HTR-8/SVneo (cell line): ENCODE measurements at places on chromosomes 12 and 14.

- DNase-seq, result no peak
Measured at GRCh38 chr14:61893371-61893940, 131.2 kb downstream of the SNAPC1 start.

- DNase-seq, result no peak
Measured at GRCh38 chr12:95626854-95627253, 75.6 kb upstream of the USP44 start.

DNA sequence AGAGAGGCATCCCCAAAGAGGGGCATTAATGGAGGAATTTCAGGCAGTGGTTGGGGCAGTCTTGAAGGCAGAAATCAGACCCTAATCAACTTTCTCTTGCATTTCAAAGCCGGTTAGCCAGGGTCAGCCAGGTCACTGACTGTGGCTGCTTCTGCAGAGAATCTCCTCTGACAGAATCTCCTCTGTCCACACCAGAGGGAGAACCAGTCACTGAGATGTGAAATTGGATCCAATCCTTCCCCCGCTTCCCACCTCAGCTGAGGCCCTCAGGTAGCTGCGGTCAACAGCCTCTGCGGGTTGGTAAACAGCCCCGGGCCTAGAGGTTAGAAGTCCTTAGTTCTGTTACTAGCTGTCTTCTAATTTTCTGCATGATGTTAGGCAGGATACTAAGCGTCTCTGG is 39.8 kb upstream of the NUAK1 start:
- DNase-seq, result no peak

GRCh38 chr14:74219277-74220205 is 19.7 kb upstream of the VSX2 start:
- no peak for DNase-seq

- DNase-seq, result no peak
Measured at GRCh38 chr12:131491155-131491554, 219.7 kb upstream of the SFSWAP start.

DNA sequence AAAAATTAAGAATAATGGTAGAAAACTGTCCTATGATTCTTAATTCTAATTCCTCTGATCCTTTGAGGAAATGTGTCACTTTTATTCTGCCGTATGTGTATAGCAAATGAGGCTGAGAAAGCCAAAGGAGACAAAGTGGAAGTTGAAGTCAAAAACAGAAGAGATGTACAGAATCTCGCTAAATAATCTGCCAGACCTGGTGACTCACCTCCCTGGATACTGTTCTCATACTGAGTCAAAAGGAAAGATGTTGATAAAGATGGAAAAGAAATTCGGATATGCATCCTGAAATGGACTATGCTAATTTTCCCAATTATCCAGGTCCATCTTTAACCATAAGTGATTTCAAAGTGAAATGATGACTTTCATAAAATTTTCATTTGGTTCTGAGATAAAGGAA is 92.5 kb downstream of the DUSP6 start:
- DNase-seq, result no peak

- peak; percentile 53 for DNase-seq
Measured at GRCh38 chr12:1716215-1716862, 25.5 kb downstream of the ADIPOR2 start.

DNA sequence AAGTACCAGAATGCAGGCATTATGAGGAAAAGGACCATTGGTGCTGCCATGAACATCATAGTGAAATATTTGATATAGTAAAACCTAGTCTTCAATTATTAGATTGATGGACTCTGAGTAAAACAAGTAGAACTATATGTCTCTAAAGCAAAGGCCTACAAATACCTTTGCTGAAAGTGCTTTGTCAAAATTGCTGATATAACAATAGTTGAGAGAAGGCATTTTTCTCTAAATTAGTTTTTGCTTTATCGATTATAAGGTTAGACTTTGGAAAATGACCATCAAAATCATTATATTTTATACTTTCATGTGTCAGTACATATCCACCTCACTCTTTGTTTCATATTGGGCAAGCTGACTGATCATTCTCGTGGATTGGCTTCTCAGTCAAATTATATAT is 836.0 kb upstream of the FBXO33 start:
- no peak for DNase-seq

GRCh38 chr14:93787465-93788292 is 606 bp downstream of the PRIMA1 start:
- no peak for DNase-seq

DNA sequence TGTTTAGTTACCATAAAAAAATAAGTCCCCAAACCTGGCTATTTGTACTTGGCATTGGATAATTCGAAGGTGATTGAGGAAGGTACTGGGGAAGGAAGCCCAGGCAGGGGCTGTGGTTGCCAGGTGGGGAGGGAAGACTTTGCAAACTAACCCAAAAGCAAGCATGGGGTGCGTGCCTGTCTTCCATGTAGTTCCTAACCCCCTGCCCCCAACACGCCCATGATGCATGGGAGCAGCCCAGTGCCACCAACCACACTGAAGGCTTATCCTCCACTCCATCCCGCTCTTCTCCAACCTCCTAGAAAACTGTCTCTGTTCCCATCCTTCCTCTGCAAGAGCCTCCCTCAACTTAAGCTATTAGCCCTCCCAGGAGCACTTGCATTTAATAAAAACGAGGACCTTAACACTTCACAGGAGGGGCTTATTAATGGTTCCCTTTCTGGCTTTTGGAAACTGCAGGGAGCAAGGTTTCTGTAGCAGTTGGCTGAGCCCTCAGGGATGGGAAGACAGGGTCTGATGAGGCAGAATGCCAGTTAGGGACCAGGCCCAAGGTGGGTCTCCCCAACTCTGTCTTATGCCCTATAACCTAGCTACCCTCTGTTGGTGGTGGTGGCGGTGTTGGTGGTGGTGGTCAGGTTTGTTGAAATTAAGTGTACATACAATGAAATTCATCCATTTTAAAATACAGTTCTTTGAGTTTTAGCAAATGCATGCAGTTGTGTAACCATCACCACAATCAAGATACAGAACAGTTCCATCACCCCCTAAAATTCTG is 96.0 kb downstream of the ZFP36L1 start:
- no peak for DNase-seq

- no peak for DNase-seq
Measured at GRCh38 chr14:38874721-38875120, 228.3 kb downstream of the SEC23A start.

GRCh38 chr12:127257366-127257935 is 1009.5 kb upstream of the TMEM132C start:
- no peak for DNase-seq

DNA sequence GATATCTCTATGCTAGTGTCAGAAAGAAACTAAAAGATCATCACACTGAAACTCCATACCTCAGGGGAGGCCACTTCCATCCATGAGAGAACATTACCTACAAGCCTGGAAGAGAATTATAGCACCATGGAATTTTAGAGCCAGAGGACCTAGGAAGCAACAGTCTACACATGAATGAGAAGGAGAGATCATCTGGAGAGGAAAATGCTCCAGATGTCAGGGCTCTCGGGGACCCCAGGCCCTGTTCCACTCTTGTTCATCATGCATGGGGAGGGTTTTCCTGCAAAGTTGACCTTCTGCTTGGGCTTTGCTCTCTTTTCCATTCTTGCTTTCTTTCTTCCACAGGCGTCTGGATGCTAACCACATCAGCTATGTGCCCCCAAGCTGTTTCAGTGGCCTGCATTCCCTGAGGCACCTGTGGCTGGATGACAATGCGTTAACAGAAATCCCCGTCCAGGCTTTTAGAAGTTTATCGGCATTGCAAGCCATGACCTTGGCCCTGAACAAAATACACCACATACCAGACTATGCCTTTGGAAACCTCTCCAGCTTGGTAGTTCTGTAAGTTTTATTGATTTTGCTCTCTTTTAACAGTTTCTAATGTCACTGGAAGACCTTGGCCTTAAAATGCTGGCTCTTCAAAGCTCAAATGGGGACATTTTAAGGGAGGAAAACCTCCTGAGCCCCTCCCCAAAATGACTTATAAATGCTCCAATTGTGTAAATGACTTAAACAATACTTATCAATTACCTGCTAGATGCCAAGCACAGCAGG is 110.7 kb downstream of the ZFC3H1 start:
- no peak for DNase-seq

DNA sequence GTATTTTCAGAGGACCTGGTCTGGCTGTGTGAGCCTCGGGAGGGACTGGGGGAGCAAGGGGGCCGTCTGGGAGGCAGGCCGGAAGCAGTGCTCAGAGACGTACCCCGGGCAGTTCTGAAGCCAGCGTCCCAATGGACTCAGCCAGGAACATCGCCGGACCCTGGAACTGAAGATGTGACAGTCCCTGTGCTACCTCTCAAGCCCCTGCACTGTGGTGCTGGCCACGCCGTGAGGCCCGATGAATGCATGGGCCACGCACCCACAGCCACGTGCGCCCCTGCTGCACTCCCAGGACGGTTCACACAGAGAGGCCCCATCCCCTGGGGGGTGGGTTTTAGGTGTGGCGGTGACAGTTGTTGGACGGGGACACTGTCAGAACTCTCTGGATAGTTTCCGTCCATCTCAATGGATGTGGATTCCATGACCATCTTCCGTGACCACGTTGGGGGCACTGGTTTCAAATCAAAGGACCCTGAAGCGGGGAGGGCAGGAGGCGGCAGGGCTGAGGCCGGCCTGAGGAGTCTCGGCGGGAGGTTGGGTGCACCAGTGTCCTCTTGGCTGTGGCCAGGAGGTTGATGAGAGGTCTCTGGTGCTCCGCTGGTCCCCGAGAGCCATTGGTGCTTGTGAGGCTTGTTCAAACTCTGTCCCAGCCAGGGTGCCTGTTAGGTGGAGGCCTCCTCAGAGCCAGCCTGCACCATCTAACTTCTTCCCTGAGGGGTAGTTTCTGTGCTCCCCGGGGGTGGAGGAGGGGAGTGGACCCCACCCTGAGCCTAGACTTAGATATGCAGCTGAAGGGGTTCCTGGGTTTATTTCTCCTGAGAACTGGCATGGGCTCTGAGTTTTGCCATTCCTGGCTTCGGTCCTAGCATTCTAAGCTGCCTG is 36.3 kb upstream of the TSPAN9 start:
- no peak for DNase-seq

DNA sequence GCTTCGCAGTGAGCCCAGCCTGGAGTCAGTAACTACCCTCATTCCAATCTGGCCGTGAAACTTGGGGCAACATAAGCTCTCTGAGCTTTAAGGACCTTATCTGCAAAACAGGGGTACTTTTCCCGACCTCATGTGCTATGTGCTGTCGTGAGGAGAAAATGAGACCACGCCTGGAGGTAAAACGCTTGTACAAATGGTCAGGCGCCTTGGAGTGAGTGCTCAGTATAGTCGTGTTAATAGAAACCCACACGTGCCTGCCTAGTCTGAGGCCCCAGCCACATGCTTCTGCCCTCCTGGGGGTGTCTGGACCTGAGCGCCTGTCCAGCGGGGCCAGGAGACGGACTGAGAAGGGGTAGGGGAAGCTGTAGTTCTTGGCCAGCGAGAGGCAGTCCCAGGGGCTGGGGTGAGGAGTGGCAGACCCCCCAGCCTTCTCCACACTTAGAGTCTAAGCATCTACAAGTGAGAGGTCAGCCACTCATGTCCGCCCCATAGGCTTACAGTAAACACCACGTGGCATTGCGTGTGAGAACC is 4.9 kb downstream of the AQP5 start:
- no peak for DNase-seq
